ENCODE measurements at places on chromosomes 1 and 21.

DNA sequence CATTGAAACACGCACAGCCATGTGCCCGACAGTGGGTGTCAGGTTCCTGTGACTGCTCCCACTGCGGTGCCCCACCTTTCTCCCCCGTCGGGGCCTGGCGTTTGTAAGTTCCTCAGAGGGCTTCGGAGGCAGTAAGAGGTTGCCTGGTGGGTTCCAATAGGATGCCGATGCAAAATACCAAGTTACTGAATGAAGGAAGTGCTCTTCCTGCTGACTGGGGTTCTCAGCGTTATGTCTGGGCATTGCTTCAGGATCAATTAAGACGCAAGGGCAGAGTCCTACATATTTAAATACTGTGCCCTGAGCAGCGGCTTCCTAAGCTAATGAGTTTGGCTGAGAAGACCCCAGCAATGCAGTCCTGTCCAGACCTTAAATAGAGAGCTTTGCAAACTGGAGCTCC lies 28.9 kb upstream of the DNAJC11 start:
- no peak for DNase-seq

GRCh38 chr21:34086887-34087306 lies 13.5 kb downstream of the MRPS6 start:
- no peak for DNase-seq

- peak; percentile 13 for DNase-seq
Measured at GRCh38 chr1:219283541-219283940, 109.9 kb downstream of the LYPLAL1 start.

- peak; percentile 26 for DNase-seq
Measured at GRCh38 chr1:222792744-222793143, 22.1 kb upstream of the DISP1 start.

- peak; percentile 55 for DNase-seq
Measured at GRCh38 chr1:174692313-174692712, 244.5 kb downstream of the GPR52 start.

- no peak for DNase-seq
Measured at GRCh38 chr1:62012836-62013235, 181.8 kb upstream of the L1TD1 start.

GRCh38 chr1:4380564-4381168 lies 273.7 kb upstream of the AJAP1 start:
- DNase-seq: peak; percentile 7

DNA sequence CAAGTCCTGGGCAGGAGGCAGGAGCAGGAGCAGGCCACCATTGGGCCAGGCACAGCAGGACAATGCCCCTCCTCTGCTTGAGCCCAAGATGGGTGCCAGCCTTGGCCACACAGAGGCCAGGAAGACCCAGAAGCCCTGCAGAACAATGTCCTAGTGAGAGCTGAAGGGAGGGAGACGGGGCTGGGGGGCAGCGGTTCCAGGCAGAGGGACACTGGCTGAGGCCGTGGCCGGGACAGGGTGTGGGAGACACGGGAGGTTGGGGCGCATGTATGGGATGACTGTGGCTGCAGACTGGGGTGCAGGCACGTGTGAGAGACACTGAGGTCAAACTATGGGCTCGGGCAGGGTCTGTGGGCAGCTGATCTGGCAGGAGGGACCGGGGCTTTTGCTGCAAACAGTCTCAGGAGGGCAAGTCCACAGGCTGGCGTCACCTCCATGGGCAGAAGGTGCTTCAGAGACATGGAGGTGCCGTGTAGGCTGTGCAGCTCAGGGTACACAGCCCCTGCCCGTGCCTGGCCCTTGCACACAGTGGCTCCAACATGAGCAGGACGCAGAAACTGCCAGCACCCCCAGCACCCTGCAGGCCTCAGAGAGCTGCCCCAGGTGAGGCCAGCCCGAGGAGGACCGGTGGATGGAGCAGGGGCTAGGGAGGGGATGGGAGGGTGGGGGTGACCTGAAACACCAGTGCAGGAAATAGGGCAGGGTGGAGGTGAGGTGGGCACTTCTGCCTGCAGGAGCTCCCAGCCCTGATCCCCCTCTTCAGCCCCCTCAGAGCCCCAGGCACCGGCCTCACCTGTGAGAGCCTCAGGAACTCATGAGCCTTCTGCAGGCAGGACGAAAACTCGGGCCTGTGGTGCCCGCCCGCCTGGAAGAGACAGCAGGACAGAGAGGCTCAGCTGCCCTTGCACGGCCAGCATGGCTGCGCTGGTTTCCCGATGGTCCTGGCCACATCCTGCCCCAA lies 19.5 kb downstream of the LSS start:
- no peak for DNase-seq

GRCh38 chr1:247173431-247173830 lies 1.6 kb upstream of the ZNF124 start:
- DNase-seq: no peak

DNA sequence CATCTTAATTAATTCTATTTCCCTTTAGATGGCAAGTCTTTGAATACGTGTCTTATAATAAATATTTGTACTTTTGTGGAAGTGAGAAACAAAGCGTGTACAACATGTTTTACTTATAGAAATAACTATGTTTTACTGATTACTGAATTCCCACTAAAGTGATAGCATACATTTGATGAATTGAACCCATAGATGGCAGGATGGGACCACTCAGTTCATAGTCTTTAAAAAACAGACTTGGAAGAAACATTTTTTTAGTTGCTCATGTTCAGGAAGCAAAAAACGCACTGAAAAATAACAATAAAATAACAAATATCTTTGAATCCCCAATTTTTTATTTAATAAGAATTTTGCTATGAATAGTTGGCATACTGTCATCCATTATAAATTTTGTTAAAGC lies 507.1 kb upstream of the ZRANB2 start:
- no peak for DNase-seq

DNA sequence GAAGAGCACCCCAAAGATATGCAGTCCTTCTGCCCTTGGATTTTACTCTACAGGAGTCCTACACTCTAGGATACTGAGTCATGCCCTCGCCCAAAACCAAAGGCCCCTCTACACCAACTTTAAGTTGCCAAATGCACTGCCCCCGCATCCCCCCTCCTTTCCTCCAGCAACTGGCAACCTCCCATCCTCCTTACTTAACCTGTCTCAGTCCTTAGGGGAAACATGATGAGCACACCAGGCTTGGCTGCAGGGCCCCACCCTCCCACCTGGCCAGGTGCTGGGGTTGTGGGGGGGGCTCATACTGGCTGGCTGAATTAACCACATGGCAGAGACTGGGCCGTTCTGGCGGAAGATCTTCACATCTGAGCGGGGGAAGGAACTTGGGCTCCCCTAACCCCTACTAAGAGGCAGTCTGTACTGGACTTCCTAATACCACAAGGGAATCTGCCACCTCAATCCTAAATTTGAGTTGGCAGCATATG lies 1.2 kb downstream of the HDGF start:
- no peak for DNase-seq

Data from amniotic epithelial cell (primary cell).